ENCODE measurements at places on chromosomes 1 and 21. TPM values are rescaled to one million over a fixed set of nuclear protein-coding genes. Genes with fewer than 3 reads are reported as not detected.

DNA sequence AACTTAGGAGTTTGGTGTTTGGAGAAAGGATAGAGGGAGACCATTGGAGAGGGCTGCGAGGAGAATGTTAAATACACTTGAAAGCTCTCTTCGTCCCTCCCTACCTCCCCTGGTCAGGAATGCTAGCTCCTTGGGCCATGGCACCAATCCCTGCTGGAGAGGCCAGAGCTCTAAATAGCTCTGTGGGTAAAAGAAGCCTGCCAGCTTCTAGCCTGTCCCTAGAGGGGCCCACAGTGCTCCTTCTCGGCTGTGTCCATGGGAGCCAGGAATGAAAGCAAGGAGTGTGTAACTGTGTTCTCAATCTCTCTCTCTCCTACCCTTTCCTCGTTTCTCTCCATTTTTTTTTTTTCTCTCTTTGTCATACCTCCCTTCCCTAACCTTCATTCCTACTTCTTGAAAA, at the start of gene CCDC190:
CCDC190 (minus strand) TSS at position 75 of the 400 bp plus-strand sequence. CDS start 1,529 bp downstream, outside the sequence.
- DNase-seq = no peak

Gene COL9A2
- 49.9 TPM for total RNA-seq

Gene KCNK1
- total RNA-seq = 14.6 TPM

DNA sequence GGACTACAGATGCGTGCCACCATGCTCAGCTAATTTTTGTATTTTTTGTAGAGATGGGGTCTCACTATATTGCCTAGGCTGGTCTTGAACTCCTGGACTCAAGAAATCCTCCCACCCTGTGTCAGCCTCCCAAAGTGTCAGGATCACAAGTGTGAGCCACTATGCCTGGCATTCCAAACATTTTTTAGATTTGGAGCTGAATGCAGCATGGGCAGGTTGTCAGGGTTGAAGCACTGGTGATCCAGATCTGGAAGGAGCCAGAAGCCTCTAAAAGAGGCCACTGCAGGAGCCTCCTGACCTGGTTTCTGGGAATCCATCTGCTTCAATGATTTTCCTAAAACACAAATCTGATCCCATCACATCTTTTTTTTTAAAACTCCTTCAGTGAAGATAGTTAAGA, 1.8 kb upstream of the CTPS1 start:
- no peak for DNase-seq

- peak; percentile 72 for DNase-seq
These were observed 352 bp downstream of the KCNK1 start for GRCh38 chr1:233614173-233614742.

Gene CELA2B
- total RNA-seq = not detected

Gene LRRC8B
- 13.9 TPM for total RNA-seq

DNA sequence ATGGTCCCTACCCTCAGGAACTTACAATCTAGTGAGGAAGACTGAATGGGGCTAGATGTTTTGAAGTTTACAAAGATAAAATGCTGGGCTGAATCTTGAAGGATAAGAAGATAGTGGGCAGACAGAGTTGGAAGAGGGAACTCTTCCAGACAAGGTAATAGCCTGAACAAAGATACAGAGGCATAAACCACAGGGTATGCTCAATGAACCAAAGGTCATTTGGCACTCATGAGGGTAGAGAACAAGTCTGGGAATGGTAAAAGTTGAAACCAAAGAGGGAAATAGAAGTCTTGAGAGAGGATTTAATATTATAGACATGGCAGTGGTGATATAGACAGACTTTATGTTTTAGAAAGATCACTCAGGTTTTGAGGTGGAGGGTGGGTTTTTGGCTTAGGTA, 48.1 kb upstream of the ZSWIM5 start:
- no peak for DNase-seq

Gene WDR64
- not detected for total RNA-seq

DNA sequence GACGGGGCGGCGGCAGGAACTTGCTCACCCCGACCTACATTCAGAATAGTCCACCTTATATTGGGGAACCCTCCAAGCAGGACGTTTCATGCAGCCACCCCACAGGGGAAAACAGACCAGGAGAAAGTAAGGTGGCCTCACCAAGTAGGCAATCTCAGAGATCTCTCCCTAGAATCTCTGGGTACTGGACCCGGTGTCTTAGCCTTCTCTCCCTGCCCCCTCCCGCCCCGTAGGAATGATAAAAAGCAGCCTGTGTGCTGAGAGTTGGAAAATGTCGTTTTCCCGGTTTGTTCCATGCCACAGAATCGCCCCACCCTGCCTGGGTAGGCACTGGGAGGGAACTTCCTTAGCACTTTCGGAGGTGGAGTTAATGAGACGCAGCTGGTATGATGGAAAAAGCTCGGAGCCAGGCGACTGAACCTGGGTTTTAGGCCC, 789 bp upstream of the PTPN14 start:
- peak; percentile 42 for DNase-seq

- peak; percentile 76 for DNase-seq
These were observed 3.3 kb downstream of the CSRP1 start for GRCh38 chr1:201503397-201504176.

- DNase-seq = no peak
These were observed 64.7 kb upstream of the ACTRT2 start for GRCh38 chr1:2956576-2956975.

- no peak for DNase-seq
These were observed 233.4 kb downstream of the TM2D1 start for GRCh38 chr1:61491497-61491896.
